ENCODE measurements at places on chromosomes 5 and 9.
A peak's percentile ranks its signal among the peaks of the same experiment; 100 is the strongest.

DNA sequence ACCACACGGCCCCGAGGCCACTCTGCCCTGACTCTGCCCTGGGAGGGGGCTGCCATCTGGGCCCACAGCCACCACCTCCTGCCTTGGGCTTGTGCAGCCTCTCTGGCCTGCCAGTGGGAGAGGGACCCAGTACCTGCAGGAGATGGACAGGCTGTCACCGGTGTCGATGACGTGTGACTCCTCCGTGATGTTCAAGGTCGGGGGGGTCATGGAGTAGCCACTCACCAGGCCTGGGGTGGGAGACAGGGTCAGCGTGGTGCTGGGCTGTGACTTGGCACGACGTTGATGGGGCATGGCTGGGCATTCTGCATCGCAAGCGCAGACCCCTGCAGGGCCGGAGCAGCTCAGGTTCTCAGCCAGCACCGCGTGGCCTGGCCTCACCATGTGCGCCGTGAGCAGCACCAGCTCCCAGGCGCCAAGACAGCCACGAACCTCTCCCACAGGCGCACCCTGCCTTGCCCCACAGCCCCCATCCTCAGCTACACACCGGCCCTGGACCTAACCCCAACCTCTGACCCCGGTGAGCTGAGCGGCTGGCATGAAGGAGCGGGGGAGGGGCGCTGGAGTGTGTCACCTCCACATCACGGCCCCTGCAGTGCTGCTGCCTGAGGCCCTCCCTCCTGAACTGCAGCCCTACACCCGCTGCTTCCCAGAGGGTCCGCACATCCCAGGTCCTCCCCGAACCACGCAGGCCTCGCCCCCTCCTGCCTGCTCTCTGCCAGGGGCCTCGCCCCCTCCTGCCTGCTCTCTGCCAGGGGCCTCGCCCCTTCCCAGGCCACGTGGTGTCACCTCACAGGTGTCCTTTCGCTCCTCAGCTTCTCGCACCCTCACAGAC lies 17.6 kb downstream of the FLT4 start:
- DNase-seq = no peak
- H3K4me3 ChIP-seq = no peak overlapping the region
- no peaks in the 10 kb centered on the region for H3K27me3 ChIP-seq
- no peak overlapping the region for H3K27ac ChIP-seq

DNA sequence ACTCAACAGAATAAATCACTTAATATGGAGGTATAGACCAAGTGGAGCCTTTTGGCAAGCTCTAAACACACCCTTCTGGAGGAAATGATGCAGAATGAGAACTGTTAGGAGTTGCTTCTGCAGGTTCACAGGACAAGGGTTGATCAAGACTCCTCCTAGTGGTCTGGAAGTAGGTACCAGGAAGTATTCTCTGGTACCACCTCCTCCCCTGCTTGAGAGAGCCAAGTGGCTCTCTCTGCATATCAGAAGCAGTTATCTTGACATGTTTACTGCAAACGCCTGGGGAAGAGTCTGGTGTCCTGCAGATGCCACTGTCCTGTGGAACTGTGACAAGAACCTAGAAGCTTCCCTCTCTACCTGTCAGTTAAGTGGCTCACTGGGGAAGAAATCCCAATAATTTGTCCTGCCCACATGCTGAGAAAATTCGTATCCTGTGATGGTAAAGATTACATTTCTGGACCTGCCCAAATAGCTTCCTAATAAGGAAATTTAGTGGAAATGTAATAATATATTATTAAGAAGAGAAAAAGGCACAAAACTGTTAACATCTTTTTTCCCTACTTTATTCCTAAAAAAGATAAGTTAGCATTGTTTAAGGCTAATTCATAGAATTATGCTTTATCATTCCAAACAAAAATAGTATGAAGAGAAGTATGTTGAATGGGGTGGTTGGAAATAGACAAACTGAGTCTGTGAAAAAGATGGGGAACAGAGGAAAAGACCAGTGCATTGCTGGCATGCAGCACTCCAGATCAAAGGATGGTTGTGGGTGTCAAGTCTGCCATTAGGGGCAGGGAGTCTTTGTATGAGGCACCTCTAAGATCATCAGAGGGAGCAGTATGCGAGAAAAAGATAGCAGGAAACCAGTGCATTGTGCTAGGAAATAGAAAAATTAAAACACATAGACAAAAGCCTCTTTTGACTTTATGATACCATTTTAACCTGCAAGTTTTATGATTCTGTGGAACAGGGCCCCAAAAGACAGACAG lies 118.8 kb downstream of the CDC42SE2 start:
- peak overlapping the region; percentile 63 for H3K4me3 ChIP-seq
- H3K27ac ChIP-seq = peak overlapping the region; percentile 91
- H3K36me3 ChIP-seq = peaks cover 39% of the 10 kb centered on the region
- H3K4me1 ChIP-seq = peaks cover 87% of the 10 kb centered on the region
- H3K27me3 ChIP-seq = no peaks in the 10 kb centered on the region
- DNase-seq = peak; percentile 76

GRCh38 chr5:73369278-73369677 lies 79.3 kb downstream of the FOXD1 start:
- no peaks in the 10 kb centered on the region for H3K4me1 ChIP-seq
- no peak overlapping the region for H3K4me3 ChIP-seq
- peaks cover 31% of the 10 kb centered on the region for H3K27me3 ChIP-seq
- DNase-seq = no peak
- no peak overlapping the region for H3K27ac ChIP-seq

- H3K4me3 ChIP-seq = no peak overlapping the region
- H3K4me1 ChIP-seq = no peaks in the 10 kb centered on the region
- no peak overlapping the region for H3K27ac ChIP-seq
- no peaks in the 10 kb centered on the region for H3K36me3 ChIP-seq
- DNase-seq = no peak
- H3K27me3 ChIP-seq = peaks cover 11% of the 10 kb centered on the region
Measured at GRCh38 chr5:36298552-36298951, 3.1 kb downstream of the RANBP3L start.

DNA sequence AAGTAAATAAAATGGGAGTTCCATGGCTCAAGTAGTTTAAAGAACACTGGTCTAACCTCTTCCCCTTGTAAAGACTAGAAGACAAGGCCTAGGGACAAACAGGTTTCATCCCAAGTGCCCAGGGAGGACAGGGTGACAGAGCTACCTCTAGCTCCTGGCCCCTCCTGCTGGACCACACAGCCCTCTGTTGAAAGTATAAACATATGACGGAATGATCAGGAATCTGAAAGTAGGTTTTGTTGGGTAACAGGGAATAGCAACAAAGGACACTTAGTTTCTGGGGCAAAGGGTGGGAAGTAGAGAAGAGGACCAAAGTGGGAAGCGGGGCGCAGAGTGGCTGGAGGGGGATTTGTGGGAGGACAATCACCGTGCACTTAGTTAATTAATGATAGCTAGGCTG lies 67.0 kb upstream of the DAB2IP start:
- no peak overlapping the region for H3K27ac ChIP-seq
- H3K27me3 ChIP-seq = peaks cover 30% of the 10 kb centered on the region
- no peaks in the 10 kb centered on the region for H3K4me1 ChIP-seq
- DNase-seq = no peak
- no peak overlapping the region for H3K4me3 ChIP-seq
- no peaks in the 10 kb centered on the region for H3K36me3 ChIP-seq

GRCh38 chr9:136650021-136650420 lies 12.7 kb upstream of the EGFL7 start:
- H3K27me3 ChIP-seq = peaks cover 27% of the 10 kb centered on the region
- H3K4me1 ChIP-seq = no peaks in the 10 kb centered on the region
- DNase-seq = no peak

- no peak overlapping the region for H3K4me3 ChIP-seq
- H3K4me1 ChIP-seq = no peaks in the 10 kb centered on the region
- no peak for DNase-seq
- H3K36me3 ChIP-seq = no peaks in the 10 kb centered on the region
- H3K27ac ChIP-seq = no peak overlapping the region
Measured at GRCh38 chr5:11000515-11001353, 239.7 kb upstream of the DAP start.

GRCh38 chr5:96008487-96008886 lies 46.8 kb upstream of the ELL2 start:
- DNase-seq = no peak
- H3K27me3 ChIP-seq = no peaks in the 10 kb centered on the region
- H3K27ac ChIP-seq = no peak overlapping the region

DNA sequence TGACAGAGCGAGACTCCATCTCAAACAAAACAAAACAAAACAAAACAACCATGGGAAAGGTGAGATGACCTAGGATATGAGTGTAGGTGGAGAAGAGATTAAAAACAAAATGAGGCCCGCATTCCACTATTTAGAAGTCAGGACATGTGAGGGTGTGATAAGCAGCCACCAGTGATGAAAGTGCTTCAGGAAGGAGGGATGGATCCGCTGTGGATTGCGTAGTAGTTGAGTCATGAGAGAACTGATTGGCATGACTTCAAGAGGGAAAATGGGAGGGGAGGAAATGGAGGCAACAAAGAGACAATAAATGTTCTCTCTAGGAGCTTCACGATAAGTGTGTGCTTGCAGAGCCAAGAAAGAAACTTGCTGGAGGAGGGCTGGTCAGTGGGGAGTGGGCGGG lies 367.6 kb downstream of the ARL15 start:
- DNase-seq = no peak
- H3K4me3 ChIP-seq = no peak overlapping the region
- peaks cover 5% of the 10 kb centered on the region for H3K36me3 ChIP-seq
- no peak overlapping the region for H3K27ac ChIP-seq

DNA sequence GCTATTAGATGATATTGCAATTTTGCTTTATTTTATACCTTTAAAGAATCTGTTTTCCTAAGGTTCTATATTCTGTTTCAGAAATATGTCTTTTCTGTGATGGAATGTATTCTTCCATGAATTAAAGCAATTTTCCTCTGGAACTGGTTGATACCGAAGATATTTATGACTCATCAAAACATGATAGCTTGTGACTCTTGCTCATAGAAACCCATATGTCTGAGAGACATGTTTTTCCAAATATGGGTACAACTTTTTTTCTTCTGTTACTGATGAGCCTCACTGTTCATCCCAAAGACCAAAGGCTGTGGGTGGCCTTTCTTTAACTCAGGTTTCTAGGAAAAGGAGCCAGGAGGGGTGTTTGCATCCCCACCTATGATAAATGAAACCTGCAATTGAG lies 126.1 kb upstream of the PAPPA start:
- H3K4me3 ChIP-seq = no peak overlapping the region
- no peak overlapping the region for H3K27ac ChIP-seq
- no peaks in the 10 kb centered on the region for H3K36me3 ChIP-seq
- no peaks in the 10 kb centered on the region for H3K27me3 ChIP-seq
- DNase-seq = no peak

DNA sequence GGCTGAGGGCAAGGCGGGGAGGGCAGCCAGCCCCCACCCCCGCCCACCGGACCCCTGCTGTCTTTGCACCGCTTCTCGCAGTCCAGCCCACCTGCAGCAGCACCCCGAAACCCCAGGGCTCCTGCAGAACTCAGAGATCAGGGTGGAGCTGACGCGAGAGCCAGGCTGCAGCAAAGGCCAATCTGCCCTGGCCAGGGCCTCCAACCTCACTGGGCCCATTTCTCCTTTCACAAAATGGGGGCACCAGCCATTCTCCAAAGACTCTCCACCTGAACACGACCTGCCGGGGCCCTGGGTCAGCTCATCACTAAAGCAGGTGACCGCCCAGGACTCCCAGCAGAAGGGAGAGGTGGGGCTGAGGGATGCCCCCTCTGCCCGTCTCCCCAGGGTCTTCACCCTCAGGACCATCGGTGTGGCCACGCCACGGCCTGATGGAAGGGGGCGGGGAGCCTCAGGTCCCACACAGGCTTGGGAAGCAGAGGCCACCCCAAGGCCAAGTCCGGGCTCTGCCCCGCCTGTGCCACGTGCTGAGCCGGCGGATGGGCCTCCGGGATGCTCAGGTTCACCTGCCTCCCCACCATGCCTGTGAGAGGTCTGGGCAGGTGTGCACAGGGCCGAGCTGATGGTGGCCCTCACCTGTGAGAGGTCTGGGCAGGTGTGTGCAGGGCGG lies 13.1 kb downstream of the NACC2 start:
- no peaks in the 10 kb centered on the region for H3K27me3 ChIP-seq
- DNase-seq = no peak
- no peak overlapping the region for H3K4me3 ChIP-seq
- no peak overlapping the region for H3K27ac ChIP-seq
- H3K36me3 ChIP-seq = no peaks in the 10 kb centered on the region

DNA sequence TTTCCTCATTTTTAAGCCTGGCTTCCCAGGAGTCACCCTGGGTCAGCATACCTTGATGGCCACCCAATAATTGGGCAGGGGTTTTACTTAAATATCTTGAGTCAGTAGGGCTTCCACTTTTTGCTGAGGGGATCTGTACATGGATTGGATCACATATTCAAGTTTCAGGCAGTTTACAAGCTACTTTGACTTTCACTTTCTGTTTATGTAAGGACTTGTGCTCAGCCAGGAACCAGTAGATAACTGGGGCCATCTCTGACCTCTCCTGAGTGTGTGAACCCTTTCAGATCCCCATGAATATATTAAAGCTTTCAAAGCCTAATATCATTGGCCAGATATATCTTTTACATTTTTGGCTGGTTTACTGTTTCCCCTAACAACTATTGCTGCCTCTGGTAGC lies 45.1 kb downstream of the SLCO6A1 start:
- H3K4me3 ChIP-seq = no peak overlapping the region
- peak overlapping the region; percentile 29 for H3K27ac ChIP-seq
- DNase-seq = no peak
- no peaks in the 10 kb centered on the region for H3K27me3 ChIP-seq
- H3K36me3 ChIP-seq = no peaks in the 10 kb centered on the region

GRCh38 chr5:72895758-72896157 lies 60.1 kb upstream of the FCHO2 start:
- H3K27me3 ChIP-seq = no peaks in the 10 kb centered on the region
- peaks cover 60% of the 10 kb centered on the region for H3K36me3 ChIP-seq
- DNase-seq = no peak
- H3K27ac ChIP-seq = peak overlapping the region; percentile 78

DNA sequence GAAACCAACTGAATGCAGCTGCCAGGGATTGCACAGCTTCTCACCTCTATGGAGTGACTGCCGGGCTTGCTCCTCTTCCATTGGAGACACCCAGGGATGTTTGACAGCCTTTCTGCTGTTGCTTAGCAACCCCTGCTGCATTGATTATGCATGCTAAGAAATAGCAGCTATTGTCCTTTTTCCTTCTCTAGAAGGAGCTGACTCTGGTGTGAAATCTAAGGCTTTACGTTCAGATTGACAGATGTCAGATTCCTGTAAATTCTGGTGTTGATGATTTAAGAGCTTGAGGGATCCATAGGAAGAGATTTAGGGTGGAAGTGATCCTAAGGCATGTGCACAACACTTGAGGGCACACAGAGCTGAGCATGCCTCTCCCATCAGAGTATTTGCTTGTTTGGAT lies 267.7 kb downstream of the NTRK2 start:
- no peaks in the 10 kb centered on the region for H3K27me3 ChIP-seq
- DNase-seq = no peak
- no peak overlapping the region for H3K4me3 ChIP-seq
- no peaks in the 10 kb centered on the region for H3K36me3 ChIP-seq

- no peak overlapping the region for H3K27ac ChIP-seq
- peaks cover 23% of the 10 kb centered on the region for H3K4me1 ChIP-seq
- peak; percentile 19 for DNase-seq
- no peaks in the 10 kb centered on the region for H3K36me3 ChIP-seq
- H3K27me3 ChIP-seq = no peaks in the 10 kb centered on the region
Measured at GRCh38 chr9:127166651-127167524, 44.5 kb upstream of the ANGPTL2 start.

- no peak for DNase-seq
- no peaks in the 10 kb centered on the region for H3K36me3 ChIP-seq
Measured at GRCh38 chr9:129352146-129352865, 174.2 kb upstream of the IER5L start.

- H3K4me1 ChIP-seq = peaks cover 4% of the 10 kb centered on the region
- H3K36me3 ChIP-seq = peaks cover 2% of the 10 kb centered on the region
- H3K27ac ChIP-seq = no peak overlapping the region
- peaks cover 27% of the 10 kb centered on the region for H3K27me3 ChIP-seq
- no peak for DNase-seq
Measured at GRCh38 chr5:124655921-124656511, 90.4 kb downstream of the ZNF608 start.
